ENCODE measurements at places on chromosomes 3 and 15. TPM values are rescaled to one million over a fixed set of nuclear protein-coding genes. Genes with fewer than 3 reads are reported as not detected.
A peak's percentile ranks its signal among the peaks of the same experiment; 100 is the strongest.

DNA sequence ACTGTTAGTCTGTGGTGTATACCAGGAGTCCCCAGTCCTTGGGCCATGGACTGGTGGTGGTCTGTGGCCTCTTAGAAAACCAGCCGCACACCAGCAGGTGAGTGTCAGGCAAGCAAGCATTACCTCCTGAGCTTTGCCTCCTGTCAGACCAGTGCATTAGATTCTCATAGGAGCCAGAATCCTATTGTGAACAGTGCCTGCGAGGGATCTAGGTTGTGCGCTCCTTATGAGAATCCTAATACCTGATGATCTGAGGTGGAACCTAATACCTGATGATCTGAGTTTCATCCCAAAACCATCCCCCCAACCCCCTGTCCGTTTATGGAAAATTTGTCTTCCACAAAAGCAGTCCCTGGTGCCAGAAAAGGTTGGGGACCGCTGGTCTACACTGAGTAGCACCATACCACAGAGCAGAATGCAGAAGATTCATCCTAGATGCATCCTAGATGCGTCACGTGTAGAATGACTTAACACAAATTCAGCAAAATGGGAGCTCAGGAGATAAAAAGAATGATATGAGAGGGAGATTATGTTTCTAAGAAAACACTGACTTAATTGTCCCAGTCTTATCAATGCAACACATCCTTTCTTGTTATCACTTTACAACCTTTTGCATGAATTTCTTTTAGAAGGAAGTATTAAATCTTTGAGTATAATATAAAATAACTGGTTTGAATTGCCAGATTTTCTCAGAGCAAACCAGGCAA lies 28.5 kb downstream of the SELENOT start:
- DNase-seq = no peak

GRCh38 chr3:193605876-193606275 lies 12.9 kb downstream of the OPA1 start:
- no peak for DNase-seq

- DNase-seq = no peak
Observed at GRCh38 chr15:78061963-78062427, 15.5 kb downstream of the TBC1D2B start.

DNA sequence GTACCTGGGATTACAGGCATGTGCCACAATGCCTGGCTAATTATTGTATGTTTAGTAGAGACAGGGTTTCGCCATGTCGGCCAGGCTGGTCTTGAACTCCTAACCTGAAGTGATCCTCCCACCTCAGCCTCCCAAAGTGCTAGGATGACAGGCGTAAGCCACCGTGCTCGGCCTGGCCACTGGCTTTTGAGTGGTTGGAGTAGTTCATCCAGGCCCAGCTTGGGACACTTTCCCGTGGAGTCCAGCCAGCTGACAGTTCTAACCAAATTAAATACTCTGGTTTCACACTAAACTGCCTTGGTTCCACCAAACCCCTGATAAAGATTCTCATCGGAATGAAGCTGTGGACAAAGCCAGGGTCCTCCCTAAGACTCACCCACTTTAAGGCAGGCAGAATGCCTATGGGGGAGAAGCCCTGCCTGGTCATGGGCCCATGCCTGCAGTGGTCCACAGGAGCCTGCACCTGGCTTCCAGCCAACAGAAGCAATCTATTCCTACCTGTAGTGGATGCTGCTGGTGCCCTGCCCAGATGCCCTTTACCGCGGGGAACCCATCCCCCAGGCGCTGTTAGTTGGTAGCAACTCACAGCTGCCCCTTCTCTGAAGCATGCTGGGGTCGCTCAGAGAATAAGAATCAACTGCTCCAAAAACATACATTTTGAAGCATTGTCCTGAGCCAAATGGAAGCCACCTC lies 5.2 kb upstream of the SLC28A1 start:
- DNase-seq = no peak

- no peak for DNase-seq
Observed at GRCh38 chr15:74815961-74816360, 3.3 kb downstream of the LMAN1L start.

DNA sequence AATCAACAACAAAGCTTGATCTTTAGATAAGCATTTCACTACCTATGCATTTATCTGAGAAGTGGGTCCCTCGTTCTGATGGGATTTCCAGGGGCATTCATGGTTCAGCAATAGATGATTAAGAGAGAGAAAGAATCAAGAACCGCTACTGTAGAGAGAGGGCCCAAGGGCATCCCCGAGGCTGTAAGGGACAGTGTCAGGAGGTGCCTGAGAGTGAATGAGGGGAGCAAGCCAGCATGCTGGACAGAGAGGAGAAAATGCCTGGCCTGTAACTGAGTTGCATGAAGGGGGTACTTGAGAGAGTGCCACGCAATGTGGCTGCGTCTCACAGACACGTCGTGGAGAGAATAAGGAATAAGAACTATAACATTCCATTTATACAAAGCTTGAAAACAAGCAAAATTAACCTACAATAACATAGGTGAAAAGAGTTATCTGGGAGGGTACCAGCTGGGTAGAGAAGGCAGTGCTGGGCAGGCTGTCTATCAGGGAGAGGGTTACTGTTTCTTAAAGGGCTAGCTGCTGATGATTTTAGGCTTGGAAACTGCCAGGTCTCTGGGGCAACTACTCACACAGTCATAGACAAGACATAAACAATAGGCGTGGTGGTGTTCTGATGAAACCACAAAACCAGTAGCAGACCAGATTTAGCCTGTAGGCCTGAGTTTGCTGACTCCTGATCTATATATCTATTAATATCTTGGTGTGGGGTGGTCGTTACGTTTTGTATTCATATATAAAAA lies 374.6 kb upstream of the CFAP20DC start:
- no peak for DNase-seq

- no peak for DNase-seq
Observed at GRCh38 chr15:56948764-56949101, 30.3 kb downstream of the TCF12 start.

DNA sequence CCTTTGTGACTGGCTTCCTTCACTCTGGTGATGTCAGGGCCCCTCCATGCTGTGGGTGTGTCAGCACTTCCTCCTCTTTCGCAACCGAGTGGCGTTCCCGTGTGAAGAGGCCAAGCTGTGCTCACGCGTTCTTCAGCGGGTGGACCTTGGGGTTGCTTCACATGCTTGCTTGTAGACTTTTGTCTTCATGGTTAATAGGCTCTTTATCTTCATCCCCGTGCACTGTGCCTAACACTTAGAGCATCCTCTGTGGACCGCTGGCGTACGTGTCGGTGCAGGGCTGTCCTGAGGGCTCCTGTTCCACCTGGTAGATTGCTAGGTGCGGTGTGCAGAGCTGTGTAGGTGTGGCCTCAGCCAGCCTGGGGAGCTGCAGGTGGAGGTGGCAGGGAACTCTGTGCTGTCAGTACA lies 182.3 kb downstream of the OR4M2 start:
- no peak for DNase-seq

DNA sequence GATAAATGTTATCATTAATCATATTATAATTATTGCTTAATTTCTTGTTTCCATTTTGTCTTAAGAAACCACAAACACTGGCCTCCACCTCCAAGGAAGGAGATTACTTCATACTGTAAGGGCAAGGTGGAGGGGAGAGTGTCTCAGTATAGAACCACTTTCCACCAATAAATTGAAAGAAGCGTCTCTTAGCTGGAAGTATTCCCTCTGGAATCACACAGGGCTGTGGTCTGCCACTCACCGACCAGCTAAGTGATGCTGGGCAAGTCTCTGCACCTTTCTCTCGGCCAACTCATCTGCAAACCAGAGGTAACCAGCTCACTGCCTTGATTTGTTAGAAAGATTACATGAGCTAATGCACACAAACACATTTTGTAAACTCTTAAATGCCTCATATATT lies 63.1 kb downstream of the EIF4E3 start:
- no peak for DNase-seq

GRCh38 chr15:66356077-66356358 lies 467 bp downstream of the TIPIN start:
- no peak for DNase-seq

- no peak for DNase-seq
Observed at GRCh38 chr3:61575893-61576292, 14.5 kb downstream of the PTPRG start.

DNA sequence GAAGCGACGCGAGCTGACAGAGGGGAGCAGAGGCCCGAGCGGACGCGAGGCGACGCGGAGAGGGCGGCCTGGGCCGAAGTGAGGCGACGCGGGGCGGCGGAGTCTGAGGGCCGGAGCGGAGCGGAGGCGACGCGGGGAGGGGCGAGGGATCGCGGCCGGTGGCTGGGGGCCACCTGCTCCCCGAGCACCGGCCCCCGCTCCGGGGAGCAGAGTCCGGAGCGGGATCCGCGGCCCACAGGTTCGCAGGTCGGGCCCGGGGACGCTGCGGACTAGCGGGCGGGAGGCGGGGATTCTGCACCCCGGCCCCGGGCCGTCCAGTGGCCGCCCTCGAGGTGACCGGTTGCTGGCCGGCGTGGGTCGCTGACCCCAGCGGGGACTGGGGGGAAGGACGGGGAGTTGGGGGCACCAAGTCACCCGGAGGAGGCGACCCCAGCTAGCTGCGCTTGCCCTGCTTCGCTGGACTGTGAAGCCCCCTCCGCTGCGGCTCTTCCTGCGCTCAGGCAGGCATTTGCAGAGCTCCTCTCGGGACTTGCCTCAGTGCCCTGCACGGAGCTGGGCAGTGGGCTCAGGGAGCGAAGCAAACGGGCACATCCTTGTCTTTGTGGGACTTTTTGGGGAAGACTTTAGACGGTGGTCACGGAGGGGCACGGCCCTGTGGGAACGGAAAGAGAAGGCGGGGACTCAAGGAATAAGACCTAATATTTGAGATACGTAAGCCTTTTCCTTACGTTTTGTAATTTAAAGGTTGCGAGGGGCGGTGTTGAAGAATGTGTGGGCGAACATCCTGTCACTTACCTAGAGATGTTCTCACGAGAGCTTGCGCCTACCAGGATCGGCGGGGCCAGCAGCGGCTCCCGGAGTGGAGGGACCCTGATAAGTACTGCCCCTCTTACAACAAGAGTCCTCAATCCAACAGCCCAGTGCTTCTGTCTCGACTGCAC lies 566 bp downstream of the HMCES start:
- peak; percentile 36 for DNase-seq

DNA sequence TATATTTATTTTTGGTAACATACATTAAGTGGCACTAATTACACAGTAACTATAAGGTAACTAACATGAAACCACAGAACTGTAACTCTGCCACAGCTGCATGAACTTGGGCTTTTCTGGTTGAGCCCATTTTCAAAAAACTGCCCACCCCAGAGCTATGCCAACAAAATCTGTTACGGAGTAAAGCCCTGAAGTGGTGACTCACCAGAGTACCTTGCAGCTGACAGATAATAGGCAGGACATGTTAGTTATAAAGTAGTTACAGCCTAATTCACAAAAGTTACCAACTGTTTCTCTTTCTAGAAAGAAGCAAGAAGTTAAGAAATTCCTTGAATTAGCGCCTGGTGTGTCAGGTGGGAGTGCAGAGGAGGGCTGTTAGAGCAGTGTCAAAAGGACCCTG lies 1.5 kb upstream of the GPX1 start:
- no peak for DNase-seq

- DNase-seq = no peak
Observed at GRCh38 chr3:101950510-101950909, 101.2 kb downstream of the NFKBIZ start.

DNA sequence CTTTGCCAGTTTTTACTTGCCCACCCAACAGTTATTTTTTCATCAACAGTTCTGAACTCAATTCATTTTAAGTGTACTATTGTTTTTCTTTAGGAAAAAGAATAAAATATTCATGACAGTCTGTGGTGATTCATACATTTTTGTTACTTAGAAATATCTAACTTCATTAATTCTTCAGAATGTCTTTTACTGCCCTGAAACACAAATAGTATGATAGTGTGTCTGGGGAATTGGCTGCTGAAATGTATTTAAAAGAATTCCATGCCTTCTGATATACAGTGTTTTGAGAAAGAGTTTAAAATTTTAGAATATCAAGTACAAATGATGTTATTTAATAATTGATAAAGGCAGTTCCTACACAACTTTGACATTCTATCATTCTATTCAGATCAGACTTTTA lies 854.1 kb downstream of the NAALADL2 start:
- DNase-seq = no peak

GRCh38 chr3:27387625-27388024 lies 18.4 kb upstream of the NEK10 start:
- no peak for DNase-seq

GRCh38 chr15:67433495-67434099 lies 87.3 kb upstream of the C15orf61 start:
- DNase-seq = no peak

DNA sequence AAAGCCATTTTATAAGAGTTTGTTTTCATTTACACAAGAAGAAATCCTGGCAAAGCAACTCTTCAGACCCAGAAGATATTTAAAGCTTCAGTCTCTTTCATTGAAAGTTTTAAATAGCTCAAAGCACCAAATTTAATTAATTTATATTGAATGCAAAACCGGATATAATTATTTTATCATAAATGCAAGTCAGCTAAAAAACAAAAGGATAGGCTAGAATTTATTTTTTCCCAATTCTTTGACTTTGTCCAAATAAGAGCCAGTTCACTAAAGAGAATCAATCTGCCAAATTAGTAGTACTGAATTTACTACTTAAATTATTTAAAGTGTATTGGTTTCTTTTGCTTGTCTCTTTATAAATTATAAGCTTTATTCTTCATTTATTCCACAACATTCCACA lies 101.5 kb downstream of the ZNF385D start:
- no peak for DNase-seq

GRCh38 chr15:79562403-79562815 lies 130.3 kb downstream of the MINAR1 start:
- DNase-seq = peak; percentile 39

DNA sequence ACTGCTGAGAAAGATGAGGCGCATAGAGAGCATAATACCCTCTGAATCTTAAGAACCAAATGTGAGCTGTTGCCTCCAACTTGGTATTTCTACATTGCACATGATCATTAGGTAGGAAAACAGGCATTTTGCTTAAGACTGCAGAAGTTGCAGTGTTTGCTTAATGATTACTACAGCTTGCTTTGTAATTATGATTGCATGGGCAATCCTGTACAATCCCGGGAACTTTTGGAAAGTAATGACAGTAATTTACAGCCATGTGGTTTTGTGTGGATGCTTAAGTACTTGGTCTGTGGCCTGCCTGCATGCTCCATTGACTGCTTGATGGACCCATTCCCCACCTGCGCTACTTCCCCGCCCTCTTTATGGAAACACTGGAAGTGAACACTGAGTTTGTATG lies 301.1 kb downstream of the DIPK2A start:
- peak; percentile 54 for DNase-seq

- DNase-seq = no peak
Observed at GRCh38 chr3:77420336-77420735, 380.4 kb downstream of the ROBO2 start.

GRCh38 chr15:38844736-38845135 lies 280.1 kb upstream of the RASGRP1 start:
- DNase-seq = no peak

- no peak for DNase-seq
Observed at GRCh38 chr15:85618956-85619491, 175.7 kb downstream of the KLHL25 start.

PLA2G4D gene
- not detected for polyA plus RNA-seq

MESP2 gene
- 0.58 TPM for polyA plus RNA-seq

TADA3 gene
- polyA plus RNA-seq = 61.5 TPM

CYP19A1 gene
- polyA plus RNA-seq = not detected

SCAANT1 gene
- polyA plus RNA-seq = 0.53 TPM

WNT5A gene
- polyA plus RNA-seq = 38.4 TPM

TAGLN3 gene
- polyA plus RNA-seq = 2.1 TPM

PDZRN3 gene
- polyA plus RNA-seq = 40.3 TPM
